ENCODE measurements at places on chromosomes 6 and 20. TPM values are rescaled to one million over a fixed set of nuclear protein-coding genes. Genes with fewer than 3 reads are reported as not detected.

Gene GCLC
- total RNA-seq: 23.8 TPM

Gene CFAP61
- not detected for total RNA-seq

Gene TCF19
- 86.3 TPM for total RNA-seq

Gene DDX43
- 1.7 TPM for total RNA-seq

Gene CPNE5
- 1.00 TPM for total RNA-seq

Gene WASF1
- 0.45 TPM for total RNA-seq

Gene LIME1
- total RNA-seq: 253 TPM

Gene TFAP2D
- total RNA-seq: not detected

Gene GNAS-AS1
- 0.96 TPM for total RNA-seq

Gene PLEKHG1
- 2.8 TPM for total RNA-seq

Gene CLPSL2
- not detected for total RNA-seq

Gene COL9A3
- not detected for total RNA-seq

Gene ADGRB3
- total RNA-seq: not detected

Gene SIRPD
- total RNA-seq: 0.27 TPM

Gene AGPAT4
- total RNA-seq: 8.5 TPM

Gene NNAT
- 0.17 TPM for total RNA-seq

Gene SGK2
- total RNA-seq: 0.40 TPM

Gene EIF2S2
- 84.7 TPM for total RNA-seq

Gene GSTA2
- not detected for total RNA-seq

Gene CUTA
- total RNA-seq: 207 TPM

Gene SRSF12
- not detected for total RNA-seq

Gene PRPH2
- not detected for total RNA-seq

Gene SPAG4
- total RNA-seq: 1.7 TPM

Gene RIN2
- total RNA-seq: not detected

Gene HUS1B
- 1.5 TPM for total RNA-seq

Gene REM1
- not detected for total RNA-seq

Gene FNDC1
- not detected for total RNA-seq

Gene SEL1L2
- not detected for total RNA-seq

Gene GPR63
- total RNA-seq: 2.8 TPM

Gene DYNLT1
- total RNA-seq: 81.4 TPM

Gene PTPN1
- 75.3 TPM for total RNA-seq

Gene NOP56
- total RNA-seq: 382 TPM

Gene NDUFAF4
- total RNA-seq: 42.7 TPM

Gene ARFGEF2
- total RNA-seq: 20.0 TPM

Gene SLC22A16
- total RNA-seq: not detected

Gene GATA5
- not detected for total RNA-seq

Gene PI16
- total RNA-seq: 13.5 TPM

Gene CST2
- not detected for total RNA-seq

Gene CRISP3
- total RNA-seq: not detected

Data from activated CD4-positive, alpha-beta T cell treated with anti-CD3 and anti-CD28 coated beads, Interleukin-2, amount 10 ng/mL, durations not matched to agents 7 days and 5 days (primary cell).